ENCODE measurements at places on chromosomes 12 and 14.

DNA sequence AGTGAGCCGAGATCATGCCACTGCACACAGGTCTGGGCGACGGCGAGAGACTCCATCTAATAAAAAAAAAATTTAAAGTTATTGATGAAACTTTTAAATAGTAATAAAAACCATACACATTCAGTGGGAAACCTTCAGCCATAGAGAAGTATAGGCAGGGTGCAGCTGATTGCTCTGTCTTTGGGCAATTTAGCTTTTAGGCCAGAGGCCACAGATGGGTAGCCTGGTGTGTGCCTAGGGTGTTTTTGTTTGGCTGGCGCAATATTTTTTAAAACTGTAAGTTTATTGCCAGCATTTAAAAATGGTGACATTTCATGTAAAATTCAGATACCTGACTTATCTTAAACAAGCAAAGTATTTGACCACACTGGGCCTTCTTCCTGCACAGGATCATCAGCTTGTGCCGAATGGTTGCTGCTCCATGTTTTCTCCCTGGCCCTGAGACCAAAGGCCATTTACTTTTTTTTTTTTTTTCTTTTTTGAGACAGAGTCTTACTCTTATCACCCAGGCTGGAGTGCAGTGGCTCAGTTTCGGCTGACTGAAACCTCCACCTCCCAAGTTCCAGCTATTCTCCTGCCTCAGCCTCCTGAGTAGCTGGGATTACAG is 16.2 kb downstream of the EXD2 start:
- DNase-seq, result no peak

- DNase-seq, result no peak
These were observed 30.5 kb upstream of the SLC15A5 start for GRCh38 chr12:16307856-16308475.

DNA sequence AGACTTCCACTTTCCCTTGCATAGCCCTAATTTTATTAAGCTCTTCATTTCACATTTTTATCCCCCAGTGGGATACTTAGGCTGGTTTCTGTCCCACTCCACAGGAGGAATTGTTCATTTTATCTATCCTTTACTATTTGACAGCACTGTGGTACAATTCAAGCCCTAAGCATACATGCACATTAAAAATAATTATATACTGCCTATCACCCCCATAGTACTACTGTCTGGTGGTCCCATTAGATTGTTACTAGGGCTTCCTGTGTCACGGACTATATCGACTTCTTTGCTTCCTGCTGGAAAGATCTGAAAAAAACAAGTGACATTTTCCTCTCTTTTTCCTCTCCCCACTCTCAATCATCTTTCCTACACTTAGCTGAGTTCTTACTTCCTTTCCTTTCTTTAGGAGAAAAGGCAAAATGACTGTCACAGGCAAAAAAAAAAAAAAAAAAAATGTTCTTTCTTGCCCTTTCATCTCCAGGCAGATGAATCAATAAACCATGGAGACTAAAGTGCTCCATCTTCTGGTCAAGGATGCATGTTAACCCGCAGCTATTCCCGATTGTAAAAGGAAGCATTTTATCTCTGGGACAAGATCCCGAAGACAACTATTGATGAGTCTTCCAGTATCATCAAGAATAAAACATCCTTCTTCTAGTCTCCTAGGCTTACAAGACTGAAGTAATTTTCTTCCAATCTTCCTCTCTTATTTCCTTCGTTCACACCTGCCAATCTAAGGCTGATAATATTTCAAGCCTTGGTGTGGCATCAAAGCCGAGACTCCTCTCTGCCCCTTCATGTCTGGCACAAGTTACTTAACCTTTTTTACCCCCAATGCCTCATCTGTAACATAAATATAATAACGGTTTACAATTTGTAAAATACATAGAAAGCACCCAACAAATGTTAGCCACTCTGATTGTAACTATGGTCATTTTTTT is 94.4 kb upstream of the PLEKHG7 start:
- peak; percentile 60 for DNase-seq

DNA sequence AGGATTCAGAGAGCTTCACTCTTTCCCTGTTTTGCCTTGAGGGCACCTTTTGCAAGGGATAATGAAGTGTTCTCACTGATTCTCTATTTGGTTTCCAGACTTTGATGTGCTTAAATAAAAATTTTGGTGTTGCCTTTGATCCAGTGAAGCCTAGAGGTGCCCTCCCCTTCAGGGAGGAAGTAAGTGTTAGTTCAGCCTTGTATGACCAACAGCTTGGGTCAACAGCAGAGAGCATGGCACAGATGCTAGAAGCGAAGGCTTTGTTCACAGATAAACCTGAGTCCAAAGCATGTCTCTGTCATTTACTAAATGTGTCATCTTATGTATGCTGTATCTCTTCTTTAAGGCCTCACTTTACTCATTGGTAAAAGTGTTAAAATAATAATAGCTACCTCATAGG is 52.8 kb upstream of the STXBP6 start:
- no peak for DNase-seq

DNA sequence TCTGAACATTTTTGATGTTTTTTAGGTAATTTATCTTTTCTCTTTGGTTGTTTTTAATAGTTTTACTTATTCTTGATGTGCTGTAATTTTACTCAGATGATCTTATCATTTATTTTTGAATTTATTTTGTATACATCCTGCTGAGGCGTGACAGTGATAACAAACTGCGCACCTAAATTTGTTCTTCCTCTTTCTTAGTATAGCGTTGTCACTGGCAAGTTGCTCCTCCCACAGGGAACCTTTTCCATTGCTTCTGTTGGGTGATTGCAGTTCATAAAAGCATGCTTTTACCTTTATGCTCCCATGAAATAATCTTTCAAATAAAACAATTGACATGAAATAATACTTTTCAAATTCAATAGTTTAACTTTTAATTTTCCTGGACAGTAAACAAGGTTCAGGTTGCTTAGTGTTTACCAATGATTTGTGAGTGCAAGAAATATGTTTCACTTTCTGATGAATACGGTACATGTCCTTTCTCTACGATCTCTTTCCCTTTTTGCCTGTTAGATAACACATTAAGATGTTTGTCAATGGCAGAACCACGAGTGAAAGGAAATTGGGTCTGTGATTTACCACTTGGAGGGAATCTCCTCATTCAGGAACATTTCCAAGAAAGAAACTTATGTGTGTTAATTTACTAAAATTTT is 223.3 kb downstream of the CCDC91 start:
- DNase-seq, result no peak

DNA sequence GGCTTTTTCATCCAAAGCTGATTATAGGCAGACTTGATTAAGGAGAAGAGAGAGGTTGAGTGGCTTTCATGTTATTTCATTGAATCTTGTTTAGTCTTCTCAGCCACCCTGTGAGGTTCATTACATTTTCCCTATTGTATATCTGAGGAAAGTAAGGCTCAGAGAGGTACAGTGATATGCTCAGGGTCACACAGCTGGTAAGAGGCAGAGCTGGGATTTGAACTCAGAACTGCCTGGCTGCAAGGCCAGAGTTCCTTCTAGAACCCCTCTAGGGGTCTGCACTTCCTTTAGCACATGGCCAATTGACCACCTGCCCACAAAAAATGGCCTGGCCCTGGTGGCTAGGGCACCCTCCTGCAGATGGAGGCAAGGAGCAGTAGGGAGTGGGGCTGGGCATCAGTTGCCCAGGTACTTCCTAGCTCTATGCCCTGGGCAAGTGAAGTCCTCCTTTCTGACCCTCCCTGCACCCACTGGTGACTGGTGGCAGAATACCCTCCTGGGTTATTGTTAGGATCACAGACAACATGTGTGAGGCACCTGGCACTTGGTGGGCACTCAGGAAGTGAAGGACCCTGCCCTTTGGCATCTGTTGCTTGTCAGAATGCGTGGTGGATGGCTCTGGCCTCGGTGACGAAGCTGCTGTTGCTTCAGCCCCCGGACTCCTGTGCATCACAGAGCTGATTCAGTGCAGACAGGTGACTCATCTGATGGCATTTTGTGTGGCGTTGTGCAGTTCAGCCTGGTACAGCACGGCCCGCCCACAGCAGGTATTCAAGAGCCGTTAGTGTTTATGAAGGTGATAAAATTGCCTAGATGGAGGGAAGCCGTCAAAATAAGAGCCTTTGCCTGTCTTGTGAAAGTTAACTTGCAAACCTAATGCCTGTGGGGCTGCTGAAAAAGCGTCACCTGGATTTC is 115.8 kb downstream of the SLC25A47 start:
- peak; percentile 67 for DNase-seq

DNA sequence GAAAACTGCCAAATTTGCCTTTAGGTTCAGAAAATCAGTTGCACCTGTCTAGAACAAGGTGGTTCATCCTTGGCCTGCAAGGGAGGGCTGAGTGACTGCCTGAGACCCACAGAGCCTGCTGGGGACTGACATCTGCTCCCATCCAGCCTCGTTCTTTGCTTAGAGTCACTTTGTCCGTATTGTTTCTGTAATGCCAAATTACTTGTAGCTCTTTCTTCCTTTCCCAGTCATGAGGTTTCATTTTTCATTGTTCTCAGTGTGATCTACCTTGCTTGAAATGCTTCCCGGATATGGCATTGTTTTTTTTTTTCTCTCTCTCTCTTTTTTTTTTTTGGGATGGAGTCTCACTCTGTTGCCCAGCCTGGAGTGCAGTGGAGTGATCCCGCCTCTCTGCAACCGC is 21.3 kb downstream of the TSPAN9 start:
- DNase-seq, result no peak

- peak; percentile 57 for DNase-seq
These were observed 1.4 kb downstream of the WSB2 start for GRCh38 chr12:118059341-118060191.
